IPS-NIHi11 (cell line): ENCODE measurements at places on chromosomes 3 and 15.

GRCh38 chr3:31534065-31534425 lies 1.3 kb downstream of the STT3B start:
- DNase-seq = no peak

- no peak for DNase-seq
These were observed 36.8 kb downstream of the BTD start for GRCh38 chr3:15638193-15638890.

DNA sequence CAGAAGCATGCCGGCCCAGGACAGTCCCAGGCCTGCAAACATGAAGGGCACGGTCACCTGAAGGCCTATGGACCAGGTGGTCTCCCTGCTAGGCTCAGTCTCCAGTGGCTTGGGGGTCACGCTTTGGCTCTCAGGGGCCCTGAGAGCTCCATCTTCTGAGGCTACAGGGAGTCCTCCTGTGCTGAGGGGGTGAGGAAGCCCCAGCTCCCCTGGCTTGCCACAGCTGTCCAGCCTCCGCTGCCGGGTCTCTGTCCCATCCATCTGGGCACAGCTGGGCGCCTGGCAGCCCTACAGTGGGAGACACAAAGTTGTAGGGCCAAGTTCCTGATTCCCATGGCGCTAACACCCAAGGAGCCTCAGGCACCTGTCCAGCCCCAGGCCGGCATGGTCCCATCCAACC lies 16.0 kb downstream of the SLC41A3 start:
- DNase-seq = no peak

GRCh38 chr15:45089712-45090373 lies 24.1 kb downstream of the DUOX2 start:
- no peak for DNase-seq

- DNase-seq = no peak
These were observed 2.5 kb downstream of the ARHGAP31 start for GRCh38 chr3:119296727-119297122.

DNA sequence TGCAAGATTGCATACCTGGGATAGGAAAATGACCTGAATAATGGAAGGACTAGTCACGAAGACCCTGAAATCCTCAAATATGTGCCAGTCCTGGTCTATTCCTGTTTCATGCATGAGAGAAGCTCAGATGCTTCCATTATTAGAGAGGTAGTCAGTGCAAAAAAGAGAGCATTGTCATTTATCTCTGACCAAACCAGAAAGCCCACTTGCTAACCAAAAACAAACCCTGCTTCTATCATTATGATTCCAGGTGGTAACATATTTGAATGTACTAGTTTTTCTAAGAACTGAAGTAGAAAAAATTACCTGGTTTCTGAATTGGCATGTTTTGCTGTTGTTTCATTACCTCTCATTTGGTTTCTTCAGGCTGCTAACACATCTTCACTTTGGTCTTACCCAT lies 160.8 kb upstream of the MANF start:
- DNase-seq = no peak

DNA sequence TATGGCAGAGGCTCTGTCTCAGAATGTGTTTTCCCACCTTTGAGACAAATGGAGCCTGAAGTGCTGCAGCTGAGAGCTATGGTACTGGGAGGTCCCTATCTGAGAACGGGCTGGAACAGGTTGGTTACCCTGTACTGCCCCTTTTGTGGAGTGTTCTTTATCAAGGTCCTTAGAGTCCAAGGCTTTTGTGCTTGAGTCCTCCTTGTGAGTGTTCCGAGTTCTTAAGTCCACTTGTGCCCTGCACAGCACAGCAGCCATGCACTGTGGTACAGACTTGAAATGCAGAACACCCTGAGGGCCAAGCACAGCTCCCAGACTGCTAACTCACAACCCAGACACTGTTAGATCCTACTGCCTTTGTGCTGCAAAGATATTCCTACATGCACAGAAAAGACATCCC lies 67.8 kb downstream of the ARHGAP31 start:
- no peak for DNase-seq

GRCh38 chr3:196666001-196666867 lies 26.7 kb downstream of the NRROS start:
- peak; percentile 53 for DNase-seq
